ENCODE measurements at places on chromosomes 5 and 9.

DNA sequence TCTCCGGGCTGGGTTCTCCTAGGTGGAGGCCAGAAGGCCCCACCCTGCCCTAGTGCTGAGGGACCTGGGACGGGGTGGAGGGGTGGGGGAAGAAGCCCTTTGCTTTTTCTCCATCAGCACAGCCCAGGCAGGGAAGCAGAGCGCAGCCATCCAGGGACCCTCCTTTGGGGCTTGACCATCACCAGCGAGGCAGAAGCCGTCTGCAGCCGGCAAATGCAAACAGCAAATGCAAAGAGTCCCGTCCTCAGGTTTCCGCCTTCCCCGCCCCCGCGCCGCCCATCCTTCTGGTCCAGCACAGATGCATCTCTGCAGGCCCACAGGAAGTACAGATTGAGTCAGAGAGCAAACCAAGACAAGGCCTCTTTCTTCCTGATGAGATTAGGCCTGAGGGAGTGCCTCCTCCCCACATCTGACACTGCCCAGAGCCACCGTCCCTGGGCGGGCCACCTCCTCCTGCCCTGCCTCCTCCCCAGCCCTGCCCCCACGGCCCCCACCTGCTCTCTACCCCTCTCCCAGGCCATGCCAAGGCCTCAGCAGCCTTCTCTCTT, 23.4 kb downstream of the CORO2A start:
- peak; percentile 65 for DNase-seq

GRCh38 chr9:129704807-129705206, 39.4 kb downstream of the PRRX2 start:
- DNase-seq: no peak

- DNase-seq: no peak
These were observed 10.9 kb downstream of the FUBP3 start for GRCh38 chr9:130590305-130590704.

GRCh38 chr9:113511856-113512761, 48.6 kb downstream of the RGS3 start:
- DNase-seq: peak; percentile 22

- DNase-seq: no peak
These were observed 601 bp downstream of the ERGIC1 start for GRCh38 chr5:172834415-172835289.

DNA sequence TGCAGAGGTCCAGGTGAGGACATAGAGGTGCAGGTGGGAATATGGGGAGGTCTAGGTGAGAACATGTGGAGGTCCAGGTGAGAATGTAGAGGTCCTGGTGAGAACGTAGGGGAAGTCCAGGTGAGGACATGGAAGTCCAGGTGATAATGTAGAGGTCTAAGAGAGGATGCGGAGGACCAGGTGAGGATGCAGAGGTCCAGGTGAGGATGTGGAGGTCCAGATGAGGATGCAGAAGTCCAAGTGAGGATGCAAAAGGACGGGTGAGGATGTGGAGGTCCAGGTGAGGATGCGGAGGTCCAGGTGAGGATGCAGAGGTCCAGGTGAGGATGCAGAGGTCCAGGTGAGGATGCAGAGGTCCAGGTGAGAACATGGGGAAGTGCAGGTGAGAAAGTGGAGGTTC, 133.8 kb downstream of the MRPL36 start:
- no peak for DNase-seq
